CD4-positive, alpha-beta T cell treated with Interleukin-21 for 1 hour (primary cell): ENCODE measurements at places on chromosomes 6 and 20.
A peak's percentile ranks its signal among the peaks of the same experiment; 100 is the strongest.

GRCh38 chr20:4546342-4546741 is 175.4 kb upstream of the PRND start:
- no peak for DNase-seq

- DNase-seq: no peak
Observed at GRCh38 chr6:41894366-41895299, 542 bp downstream of the USP49 start.

GRCh38 chr20:62066983-62067433 is 1.3 kb upstream of the TAF4 start:
- DNase-seq: peak; percentile 22

DNA sequence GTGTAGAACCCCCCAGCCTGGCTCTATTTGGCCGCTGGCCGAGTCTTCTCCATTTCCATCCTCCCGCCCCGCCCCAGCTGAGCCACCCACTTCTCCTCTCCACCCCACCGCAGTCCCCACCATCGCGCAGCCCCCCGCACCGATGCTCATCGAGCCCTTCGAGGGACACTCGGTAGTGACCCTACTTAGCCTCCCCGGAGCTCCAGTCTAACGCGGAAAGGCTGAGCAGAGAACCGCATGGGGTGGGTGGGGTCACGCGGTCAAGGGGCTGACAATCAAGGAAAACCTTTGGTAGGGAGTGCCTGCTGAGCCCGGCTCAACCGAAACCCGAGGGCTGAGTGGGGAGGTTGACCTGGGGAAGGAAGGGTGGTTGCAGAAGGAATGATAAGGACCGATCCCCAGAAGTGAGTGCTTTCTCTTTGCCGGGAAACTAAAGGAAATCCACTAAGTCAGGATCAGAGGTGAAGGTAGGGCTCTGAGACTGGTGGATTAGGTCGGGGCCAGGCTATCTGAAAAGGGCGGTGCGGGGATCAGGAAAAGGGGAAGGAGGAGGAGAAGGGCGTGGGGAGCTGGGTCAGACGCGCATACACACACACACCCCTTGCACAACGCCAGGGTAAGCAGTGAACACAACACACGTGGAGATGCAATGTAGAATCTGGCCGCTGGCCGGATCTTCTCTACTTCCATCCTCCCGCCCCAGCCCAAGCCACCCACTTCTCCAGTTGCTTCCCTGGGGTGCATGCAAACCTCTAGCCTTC is 49.8 kb downstream of the CPXM1 start:
- DNase-seq: peak; percentile 18

- no peak for DNase-seq
Observed at GRCh38 chr6:137866200-137866913, 702 bp upstream of the TNFAIP3 start.

DNA sequence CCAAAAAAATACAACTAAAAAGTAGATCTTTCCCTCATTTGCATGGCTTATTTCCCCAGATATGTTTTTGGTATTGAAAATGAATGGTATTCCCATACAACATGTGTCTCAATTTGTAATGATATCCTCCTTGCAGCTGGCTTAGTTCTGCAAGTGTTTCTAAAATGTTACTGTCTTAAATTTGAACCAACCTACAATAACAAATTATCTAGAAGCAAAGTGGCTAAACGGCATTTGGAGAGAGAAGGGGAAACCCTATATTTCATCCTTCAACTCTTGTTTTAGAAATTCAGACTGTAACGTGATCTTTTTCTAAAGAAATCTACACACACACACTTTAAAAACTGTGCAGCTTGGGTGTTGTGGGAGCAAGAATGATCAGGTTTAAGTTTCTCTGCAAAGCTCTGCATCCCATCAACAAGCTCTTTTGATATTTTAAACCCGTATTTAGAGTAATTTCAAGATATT is 153.0 kb downstream of the SOBP start:
- DNase-seq: no peak

GRCh38 chr6:132548746-132549463 is 3.6 kb upstream of the TAAR8 start:
- DNase-seq: no peak

DNA sequence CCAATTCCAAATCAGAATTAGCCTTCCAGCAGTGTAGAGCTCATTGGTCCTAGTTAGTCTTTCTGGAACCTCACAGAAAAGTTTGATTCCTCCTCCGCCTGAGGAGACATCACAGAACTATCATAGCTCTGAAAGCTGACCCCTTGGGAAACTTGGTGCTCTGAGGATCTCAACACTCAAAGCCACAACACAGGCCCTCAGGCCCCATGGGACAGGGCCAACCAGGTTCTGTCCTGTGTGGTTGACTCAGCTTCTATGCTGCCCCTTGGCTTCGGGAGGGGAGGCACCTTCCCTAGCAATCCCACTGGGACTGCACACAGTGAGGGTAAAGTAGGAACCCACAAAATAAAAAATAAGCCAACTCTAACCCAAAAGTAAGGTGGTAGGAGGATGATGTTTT is 237.5 kb upstream of the ECI2 start:
- DNase-seq: no peak
